ENCODE measurements at places on chromosomes 5 and 9.

DNA sequence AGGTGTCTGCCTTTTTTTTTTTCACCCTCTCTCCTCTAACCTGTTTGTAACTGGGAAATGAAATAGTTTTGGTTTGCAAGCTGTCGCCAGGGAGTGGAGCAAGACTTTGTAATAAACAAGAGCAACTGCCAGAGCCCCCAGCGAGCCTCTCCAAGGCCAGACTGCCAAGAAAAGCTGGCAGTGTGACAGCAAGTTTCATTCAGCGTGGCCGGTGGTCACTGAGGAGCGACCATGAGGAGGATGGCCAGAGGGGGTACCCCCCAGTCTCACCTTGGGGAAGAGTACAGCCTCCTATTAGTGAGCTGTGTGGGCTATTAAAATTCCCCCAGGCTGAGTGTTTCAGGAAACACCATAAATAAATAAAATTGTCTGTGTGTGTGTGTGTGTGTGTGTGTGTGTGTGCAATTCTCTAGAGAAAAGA lies 49.9 kb downstream of the ZFAND5 start:
- peak; percentile 61 for DNase-seq

DNA sequence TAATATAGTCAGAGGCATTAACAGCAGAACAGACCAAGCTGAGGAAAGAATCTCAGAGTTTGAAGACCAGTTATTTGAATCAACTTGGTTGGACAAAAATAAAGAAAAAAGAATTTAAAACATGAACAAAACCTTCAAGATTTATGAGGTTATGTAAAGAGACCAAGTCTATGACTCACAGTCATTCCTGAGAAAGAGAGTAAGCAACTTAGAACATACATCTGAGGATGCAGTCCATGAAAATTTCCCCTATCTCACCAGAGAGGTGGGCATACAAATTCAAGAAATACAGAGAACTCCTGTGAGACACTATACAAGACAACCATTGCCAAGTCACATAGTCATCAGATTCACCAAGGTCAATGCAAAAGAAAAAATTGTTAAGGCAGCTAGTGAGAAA lies 17.4 kb upstream of the C9orf72 start:
- DNase-seq = no peak

GRCh38 chr9:87593359-87593980 lies 95.8 kb downstream of the DAPK1 start:
- no peak for DNase-seq

DNA sequence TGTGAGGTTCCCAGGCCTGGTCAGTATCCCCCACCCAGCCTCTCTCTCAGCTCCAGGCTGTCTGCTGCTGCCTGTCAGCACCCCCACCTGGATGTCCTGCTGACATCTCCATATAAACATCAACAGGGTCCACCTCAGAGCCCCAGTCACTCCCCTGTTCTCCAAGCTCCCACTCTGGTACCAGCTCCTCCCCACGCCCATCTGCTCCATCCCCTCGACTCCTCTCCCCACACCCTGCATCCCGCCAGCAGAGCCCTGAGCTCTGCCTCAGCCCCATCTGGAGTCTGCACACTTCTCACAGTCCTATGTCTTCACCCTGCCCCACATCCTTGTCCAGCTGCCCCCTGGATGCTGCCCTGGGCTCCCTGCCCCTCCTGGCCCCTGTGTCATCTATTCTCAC lies 67.7 kb upstream of the LRRTM2 start:
- DNase-seq = no peak

GRCh38 chr5:177601577-177602457 lies 1.9 kb downstream of the B4GALT7 start:
- DNase-seq = no peak

DNA sequence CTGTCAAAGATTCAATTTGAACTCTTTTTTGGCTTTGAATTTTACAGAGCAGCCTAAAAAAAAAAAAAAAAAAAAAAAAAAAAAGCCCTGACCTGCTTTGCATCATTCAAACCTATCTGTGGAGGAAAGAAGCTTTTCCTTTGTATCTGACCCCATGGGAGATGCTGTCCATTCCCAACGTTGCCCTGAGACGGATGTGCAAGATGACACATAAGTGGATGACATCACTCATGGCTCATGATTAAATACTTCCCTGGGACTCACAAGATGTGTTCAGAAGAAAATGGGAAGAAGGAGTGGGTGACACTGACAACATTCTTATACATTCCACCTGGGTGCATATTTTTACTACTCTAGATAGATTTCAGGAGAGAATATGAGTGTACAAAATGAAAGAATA lies 245.7 kb upstream of the ELAVL2 start:
- DNase-seq = no peak

DNA sequence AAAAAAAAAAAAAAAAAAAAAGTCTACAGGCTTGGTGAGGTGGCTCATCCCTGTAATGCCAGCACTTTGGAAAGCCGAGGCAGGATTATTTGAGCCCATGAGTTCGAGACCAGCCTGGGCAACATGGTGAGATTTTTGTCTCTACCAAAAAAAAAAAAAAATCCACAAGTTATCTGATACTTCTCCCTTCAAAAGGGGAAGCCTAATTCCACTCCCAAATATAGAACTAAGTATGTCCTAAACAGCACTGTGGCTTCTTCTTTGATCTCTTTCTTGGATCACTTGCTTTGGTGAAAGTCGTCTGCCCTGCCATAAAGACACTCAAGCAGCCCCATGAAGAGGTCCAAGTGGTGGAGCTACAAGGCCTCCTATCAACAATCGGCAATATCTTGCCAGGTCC lies 18.8 kb upstream of the STING1 start:
- DNase-seq = peak; percentile 37

DNA sequence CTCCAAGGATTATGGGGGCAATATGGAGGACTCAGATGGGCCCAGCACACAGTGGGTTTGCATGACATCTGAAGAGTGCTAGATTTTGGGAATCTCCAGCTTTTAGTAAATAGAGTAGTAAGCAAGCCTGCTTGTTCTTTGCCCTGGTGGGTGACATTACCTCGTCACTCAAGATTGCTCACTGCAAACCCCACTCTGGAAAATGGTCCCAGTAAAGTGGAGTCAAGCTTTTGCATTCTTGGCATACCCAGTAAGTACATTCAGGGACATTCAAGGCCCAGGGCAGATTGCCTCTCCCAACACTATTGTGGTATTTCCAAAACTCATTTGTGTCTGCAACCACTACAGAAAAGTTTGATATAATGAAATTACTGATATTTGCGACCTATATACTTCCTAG lies 118.5 kb downstream of the INVS start:
- no peak for DNase-seq

DNA sequence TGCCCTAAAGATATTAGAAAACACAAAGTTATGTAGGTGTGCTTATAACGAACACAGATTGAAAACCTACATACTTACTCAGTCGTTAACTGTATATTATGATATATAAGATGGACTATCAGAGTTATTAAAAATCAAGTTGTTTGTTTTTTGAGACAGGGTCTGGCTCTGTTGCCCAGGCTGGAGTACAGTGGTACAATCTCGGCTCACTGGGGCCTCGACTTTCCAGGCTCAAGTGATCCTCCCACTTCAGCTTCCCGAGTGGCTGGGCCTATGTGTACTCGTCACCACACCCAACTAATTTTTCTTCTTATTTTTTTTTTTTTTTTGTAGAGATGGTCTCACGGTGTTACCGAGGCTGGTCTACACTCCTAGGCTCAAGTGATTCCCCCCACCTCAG lies 158.3 kb downstream of the TSSK1B start:
- no peak for DNase-seq

DNA sequence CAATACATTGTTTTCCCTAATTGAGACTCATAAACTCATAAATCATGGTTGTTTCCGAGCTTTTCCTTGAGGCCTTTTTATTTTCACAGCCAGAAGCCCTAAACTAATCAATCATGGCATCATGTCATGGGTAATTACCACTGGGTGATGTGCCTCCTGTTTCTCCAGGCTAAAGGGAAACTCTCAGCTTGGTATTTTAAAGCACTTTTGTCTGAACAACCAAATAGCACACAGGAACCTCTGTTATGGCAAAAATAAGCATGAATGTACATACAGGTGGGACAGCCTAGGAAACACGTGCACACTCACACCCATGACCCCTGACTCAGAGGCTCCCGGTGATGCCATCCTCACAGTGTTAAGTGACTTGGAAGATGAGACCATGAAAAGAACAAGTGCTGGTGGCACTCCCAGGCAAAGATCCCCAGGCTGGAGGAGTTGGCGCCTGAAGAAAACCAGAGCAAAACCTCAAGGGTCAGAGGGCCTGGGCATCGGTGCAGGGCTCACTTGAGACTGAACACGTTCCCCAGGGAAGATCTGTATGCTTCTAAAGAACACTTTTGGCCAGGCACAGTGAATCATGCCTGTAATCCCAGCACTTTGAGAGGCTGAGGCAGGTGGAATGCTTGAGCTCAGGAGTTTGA lies 154.3 kb downstream of the ROR2 start:
- no peak for DNase-seq

GRCh38 chr9:71920456-71921189 lies 9.2 kb downstream of the C9orf85 start:
- DNase-seq = no peak
